CD4-positive, alpha-beta T cell treated with Interleukin-15 for 1 hour (primary cell): ENCODE measurements at places on chromosomes 5 and 9.

- no peak for DNase-seq
Measured at GRCh38 chr9:115002371-115003120, 72.2 kb upstream of the TNFSF8 start.

GRCh38 chr9:18358325-18358724, 115.6 kb upstream of the ADAMTSL1 start:
- DNase-seq: no peak

- no peak for DNase-seq
Measured at GRCh38 chr5:157352756-157353340, 86.9 kb downstream of the CYFIP2 start.

GRCh38 chr9:127698985-127699670, 7.7 kb upstream of the CFAP157 start:
- DNase-seq: peak; percentile 93

GRCh38 chr5:72206160-72206559, 98.9 kb downstream of the MAP1B start:
- DNase-seq: no peak

DNA sequence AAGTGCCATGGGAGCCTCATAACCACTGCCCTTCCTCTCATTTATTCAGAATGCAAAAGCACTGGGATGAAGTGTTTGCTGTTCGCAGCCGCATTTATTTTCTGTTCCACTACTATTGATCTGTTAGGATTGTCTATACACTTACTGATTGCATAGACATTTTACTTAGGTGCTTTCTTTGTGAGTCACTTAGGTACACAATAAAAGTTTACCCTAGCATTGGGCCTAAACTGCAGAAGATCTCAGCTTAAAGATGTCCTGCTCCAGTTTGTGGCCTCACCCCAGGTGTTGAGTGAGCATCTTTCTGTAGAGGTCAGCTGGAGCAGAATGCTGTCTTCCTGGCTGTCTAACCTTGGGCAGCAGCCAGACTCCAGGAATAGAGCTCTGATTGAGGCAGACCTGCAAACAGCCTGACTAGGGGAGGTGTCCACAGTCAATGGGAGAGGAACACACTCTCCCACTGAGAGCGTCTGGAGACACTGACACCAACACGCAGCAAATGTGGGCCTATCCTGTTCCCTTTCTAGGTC, 54.0 kb downstream of the GPR21 start:
- DNase-seq: no peak

DNA sequence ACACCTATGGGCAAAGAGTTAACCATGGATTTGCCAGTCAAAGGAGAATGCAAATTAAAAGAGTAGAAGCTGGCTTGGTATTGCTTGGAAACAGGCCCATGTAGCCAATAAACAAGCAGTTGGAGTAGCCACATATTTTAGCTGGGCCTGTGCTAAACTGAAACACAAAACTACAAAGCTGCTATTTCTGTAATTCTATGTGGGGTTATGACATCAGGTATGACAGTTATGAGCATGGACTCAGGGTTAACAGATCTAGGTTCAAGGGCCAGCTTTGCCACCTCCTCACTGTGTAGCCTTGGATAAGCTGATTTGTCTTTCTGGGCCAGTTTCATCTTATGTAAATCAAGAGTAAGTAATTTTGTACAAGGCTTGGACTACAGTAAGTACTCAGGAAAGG, 142.7 kb downstream of the PIP5K1B start:
- DNase-seq: no peak

- DNase-seq: no peak
Measured at GRCh38 chr9:2085716-2086115, 70.6 kb downstream of the SMARCA2 start.

DNA sequence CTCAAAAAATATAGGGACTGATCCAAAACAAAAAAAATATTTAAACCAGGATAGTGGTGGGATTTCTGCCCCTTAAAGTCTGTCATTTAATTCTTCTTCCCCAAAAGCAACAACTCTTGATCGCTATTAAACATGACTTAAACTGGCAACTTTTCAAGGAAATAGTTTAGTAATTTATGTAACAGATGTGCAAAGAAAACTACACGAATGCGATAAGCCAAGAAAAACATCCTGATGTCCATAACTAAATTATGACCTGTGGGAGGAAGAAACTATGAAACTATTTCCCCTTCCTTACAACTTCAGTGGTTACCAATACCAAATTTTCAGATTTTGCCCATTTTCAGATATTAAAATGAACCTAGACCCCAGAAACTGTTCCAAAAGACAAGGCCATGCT, 31.5 kb downstream of the CLINT1 start:
- no peak for DNase-seq

GRCh38 chr9:105195259-105195658, 49.2 kb upstream of the SLC44A1 start:
- no peak for DNase-seq

DNA sequence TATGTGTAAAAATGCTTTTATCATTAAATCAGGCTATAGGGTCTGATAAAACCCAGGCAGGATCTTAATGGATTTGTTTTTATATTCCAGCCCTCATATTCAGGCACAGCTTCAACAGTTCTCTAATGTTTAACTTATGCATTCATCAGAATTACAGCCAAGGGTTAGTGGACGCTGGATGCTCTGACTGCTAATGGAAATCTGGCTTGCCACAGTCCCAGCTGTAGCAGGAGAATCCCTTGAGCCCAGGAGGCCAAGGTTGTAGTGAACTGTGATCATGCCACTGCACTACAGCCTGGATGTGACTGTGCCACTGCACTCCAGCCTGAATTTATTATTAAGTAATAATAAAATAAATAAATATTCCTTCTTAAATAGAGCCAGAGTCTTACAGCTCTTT, 98.0 kb downstream of the SLC25A46 start:
- no peak for DNase-seq

DNA sequence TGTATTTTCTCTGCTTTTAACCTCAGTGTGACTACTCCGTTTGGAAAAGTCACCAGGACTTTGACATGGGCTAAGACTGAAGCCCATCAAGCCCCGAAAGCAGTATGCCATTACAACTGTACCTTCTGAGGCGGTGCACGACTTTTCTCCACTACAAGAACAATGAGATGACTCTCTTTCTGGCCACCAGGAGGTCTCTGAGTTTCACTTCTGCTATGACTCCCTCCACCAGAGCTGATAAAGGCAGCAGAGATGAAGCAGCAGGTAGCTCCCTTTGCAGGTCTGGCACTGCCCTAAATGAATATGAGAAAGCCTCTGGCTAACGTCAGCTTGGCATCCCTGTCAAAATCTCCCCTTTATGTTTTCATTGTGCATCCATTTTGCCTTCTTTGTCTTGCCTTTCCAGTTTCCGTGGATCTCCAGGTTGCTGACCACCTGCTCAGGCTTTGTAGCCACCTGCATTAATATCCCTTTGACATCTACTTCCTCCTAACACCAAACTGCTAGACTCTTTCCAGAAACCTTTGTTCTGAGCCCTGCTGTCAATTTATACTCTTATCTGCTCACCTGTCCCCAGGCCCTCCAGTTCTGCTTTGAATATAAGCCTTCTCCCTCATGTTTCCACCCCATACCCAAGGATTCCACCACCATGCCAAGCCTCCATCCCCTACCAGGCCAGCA, 221.7 kb downstream of the ZNF608 start:
- DNase-seq: peak; percentile 36

DNA sequence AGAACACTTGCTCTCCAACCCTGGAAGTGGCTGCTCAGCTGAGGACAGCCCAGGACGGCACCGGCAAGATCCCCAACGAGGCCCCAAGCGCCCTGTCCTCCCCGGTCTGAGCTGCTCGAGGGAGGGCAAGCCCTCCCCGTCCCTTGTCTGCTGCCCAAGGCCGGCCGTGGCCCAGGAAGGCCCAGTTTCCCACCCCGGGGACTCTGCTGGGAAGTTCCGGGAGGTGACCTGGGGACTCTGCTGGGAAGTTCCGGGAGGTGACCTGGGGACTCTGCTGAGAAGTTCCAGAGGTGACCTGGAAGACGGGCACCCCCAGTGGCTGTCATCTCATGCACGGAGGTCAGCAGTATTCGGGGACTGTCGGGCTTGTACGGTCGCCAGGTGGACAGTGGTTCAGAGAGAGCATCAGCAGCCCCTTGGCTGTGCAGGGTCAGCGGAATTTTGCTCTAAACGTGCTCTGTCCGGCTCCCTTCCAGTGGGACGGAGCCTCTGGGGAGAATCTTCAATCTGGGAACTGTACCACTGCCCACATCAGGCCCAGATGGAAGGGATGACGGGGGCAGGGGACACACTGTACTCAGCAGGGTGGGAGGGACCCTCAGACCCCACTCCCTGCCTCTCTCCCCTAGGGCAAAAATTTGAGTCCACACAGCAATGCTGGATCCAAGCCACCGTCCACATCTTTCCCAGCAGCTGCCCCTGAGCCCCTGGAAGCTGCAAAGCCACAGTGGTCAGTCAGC, 7.2 kb downstream of the NACC2 start:
- DNase-seq: no peak

- DNase-seq: no peak
Measured at GRCh38 chr5:180423133-180423532, 70.0 kb upstream of the GFPT2 start.

- no peak for DNase-seq
Measured at GRCh38 chr9:108586471-108587139, 269.2 kb downstream of the ACTL7B start.

GRCh38 chr5:165400086-165400485, 1894.7 kb downstream of the MAT2B start:
- no peak for DNase-seq

DNA sequence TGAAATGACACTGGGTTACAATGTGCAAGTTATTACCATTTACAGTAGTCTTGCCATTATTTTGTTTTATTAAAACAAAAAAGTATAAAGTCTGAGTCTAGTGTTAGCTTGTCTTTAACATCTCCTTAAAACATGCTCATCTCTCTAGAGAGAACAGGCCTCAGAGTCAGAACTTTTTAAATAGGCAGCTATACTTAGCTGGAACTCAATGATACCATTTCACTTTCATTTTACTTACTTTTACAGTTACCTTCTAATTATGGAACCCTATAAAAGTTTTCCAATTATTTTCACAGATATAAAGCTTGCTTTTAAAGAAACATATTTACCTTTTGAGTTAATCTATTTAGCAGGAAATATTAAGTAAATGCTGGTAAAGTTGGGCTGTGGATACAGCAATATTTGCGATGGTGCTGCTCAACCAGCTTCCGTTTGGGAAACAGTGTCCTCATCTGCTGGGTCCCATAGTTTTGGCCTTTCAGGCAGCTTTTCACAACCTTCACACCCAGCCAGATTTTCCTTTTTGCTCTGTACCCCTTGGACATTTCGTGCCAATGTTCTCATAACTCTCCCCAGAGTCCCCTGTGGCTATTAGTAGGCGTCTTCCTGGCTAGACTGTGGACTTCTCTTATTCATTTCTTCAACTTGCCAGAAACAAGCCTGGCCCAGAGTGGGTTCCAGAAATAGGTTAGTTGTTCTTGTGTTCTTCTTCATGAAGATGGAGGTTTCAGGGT, 36.3 kb upstream of the UBTD2 start:
- no peak for DNase-seq

- no peak for DNase-seq
Measured at GRCh38 chr5:66515209-66515608, 81.0 kb upstream of the MAST4 start.

GRCh38 chr9:126438741-126439401, 112.2 kb downstream of the MVB12B start:
- no peak for DNase-seq

- DNase-seq: no peak
Measured at GRCh38 chr9:110847671-110848070, 179.1 kb downstream of the MUSK start.

DNA sequence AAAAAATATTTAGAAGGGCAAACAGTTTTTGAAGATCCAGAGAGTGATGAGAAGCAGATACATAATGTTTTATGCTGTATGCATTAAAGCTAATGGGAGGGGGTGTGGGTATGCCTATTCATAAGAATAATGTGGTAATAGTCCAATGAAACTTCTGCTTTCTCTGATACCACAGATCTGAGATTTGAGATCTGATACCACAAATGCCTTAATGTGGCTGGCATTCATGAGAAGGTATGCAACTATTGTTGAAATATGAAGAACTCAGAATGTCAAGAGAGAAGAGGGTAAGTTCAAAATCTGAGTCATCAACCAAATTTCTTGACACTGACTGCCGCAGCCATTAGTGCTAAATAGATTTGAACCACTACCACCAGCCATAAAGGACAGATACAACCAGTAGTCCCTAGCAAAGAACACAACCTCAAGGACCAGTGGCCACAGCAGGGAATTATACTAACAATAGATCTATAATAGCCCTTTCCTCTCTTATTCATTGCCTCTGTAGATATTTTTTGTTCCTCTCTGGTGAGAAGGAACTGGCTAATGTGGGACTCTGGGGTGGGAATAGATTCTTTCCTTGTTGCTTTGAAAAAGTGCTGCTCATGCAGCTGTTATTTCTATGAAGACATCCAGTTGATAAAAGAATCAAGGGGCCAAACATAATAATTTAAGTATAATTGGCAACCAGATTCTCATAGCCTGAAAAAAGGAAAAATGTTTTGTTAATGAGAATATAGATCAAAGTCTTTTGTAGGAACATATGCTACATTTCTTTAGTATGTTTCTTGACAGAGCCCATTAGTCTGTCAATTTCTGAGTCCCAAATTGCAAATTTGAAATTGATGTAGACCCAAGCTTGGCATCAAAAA, 256.5 kb upstream of the ZNF608 start:
- no peak for DNase-seq

GRCh38 chr5:32814620-32815019, 103.5 kb downstream of the NPR3 start:
- no peak for DNase-seq

DNA sequence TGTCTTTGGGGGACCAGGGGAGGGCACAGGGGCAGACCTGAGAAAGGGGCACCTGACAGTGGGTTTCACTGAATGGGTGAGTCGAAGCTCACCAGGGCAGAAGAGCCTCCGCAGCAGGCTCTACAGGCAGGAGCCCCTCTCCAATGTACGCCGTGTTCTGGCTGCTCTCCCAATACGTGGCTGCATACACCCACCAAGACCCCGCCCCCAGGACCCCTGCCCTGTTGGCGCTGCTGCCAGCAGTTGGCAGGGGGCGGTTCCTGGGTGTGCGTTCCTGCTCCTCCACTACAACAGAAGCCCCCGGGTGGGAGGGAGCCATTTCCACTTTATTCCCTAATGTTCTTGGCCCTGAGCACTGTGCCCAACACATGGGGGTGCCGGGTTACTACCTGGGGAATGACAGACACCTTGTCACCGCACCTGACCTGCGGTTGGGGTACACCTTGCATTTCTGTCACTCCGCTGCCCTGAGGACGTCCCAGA, 30.3 kb downstream of the SARDH start:
- peak; percentile 8 for DNase-seq

DNA sequence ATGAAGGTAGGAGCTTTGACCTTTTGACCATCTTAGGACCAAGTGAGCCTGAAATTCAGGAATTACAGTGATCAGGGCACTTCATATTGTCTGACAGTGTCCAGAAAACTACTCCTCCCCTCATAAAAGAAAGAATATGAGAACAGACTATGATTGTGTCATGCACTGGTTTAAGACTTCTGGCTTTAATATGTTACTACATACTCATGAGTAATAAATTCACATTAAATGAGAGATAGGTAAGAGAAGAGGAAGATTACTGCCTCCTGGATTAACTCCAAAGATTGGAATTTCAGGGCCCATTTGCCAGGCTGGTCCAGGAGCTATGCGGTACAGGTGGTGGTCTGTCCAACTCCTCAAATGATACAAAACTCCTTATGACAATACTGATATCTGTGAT, 213.5 kb upstream of the ADRA1B start:
- no peak for DNase-seq

GRCh38 chr5:173473288-173473687, 143.2 kb downstream of the BOD1 start:
- no peak for DNase-seq
